ENCODE measurements at places on chromosomes 7 and 10. TPM values are rescaled to one million over a fixed set of nuclear protein-coding genes. Genes with fewer than 3 reads are reported as not detected.

The KAZALD1 gene
- 50.1 TPM for total RNA-seq

- no peak for DNase-seq
Observed at GRCh38 chr7:13421776-13422175, 567.7 kb downstream of the ETV1 start.

GRCh38 chr10:11197266-11197712, 179.6 kb downstream of the CELF2 start:
- DNase-seq: no peak

DNA sequence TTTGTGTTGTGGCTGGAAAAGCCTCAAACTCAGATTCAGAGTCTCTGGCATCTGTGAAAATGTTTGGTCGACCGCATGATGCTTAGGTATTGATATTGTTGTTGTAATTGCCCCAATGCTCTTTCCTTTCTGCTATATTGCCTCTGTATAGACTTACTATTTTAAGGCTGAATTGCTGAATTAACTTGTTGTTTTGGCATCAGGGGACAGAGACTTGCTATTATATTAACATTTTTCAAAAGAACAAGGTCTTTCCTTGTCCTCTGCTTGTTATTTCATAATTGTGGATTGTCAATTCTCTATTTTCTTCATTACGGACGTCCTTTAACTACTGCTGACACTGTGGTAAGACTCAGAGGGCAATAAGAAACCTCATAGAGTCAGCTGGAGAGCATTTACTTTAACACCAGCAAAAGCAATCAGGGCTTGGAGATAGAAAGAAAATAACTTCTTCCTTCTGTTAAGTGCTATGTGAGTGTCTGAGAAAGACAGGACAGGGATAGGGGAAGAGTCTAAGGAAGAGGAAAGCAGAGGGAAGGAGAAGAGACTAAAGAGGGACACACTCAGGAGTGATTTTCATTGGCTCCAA, 17.6 kb downstream of the CPED1 start:
- no peak for DNase-seq

DNA sequence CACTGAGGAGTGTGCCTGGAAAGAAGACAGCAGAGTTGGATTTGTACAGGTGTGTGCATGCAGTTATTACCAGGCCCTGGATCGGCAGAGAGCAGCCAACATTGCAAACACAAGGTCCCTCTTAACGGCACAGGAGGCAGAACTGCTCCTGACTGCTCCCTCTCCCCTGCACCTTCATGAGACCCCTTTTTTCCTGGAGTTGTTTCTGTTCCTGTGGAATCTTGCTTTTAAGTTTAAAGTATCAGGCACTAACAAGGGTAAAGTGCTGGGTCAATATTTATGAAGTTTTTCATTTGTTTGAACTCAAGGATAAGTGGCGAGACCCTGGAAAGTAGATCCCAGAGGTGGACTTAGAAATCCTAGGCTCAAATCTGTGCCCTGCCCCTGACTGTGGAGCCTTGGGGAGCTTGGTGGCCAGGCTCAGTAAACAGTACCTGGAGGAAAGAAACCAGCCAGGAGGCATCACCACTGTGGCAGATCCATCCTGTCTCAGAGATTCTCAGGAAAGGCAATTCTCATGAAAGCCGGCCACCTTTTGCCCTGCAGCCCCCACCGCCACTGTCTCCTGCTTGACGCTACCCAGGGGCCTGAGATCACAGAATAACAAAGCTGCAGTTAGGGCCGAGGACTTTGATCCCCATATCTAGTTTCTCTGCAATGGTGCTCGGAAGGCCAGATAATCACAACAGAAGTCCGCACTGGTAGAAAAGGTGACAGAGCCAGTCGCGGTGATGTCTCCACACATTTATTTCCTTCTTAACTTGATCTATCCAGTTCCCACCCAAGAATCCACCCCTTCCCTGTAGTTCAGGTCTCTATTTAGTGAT, 36.7 kb downstream of the DDC start:
- DNase-seq: no peak

- peak; percentile 36 for DNase-seq
Observed at GRCh38 chr7:76505168-76506080, 4.9 kb upstream of the UPK3B start.

- DNase-seq: no peak
Observed at GRCh38 chr10:50577681-50578350, 45.9 kb downstream of the SGMS1 start.

The HOXA10 gene
- total RNA-seq: not detected

The C10orf105 gene
- not detected for total RNA-seq

DNA sequence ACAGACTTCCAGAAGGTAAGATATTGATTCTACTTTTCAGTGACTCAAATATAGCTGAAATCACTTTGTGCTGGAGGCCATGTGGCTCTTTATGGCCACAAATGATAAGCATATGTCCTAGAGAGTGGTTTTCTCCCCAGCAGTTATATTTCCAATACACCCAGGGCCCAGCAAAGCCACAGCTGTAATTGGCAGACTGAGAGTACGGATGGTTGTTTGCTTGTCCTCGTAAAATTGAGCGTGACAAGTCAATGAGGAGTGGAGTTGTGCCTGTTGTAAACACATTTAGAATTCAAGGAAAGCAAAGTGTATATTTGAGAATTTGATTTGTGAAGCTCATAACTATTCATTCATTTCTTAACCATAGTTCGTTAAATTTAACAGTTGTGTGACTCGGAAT, 201.8 kb downstream of the LHFPL3 start:
- DNase-seq: no peak

The CDHR1 gene
- not detected for total RNA-seq

The PDSS1 gene
- 13.6 TPM for total RNA-seq
